ENCODE measurements at places on chromosomes 12 and 14.

DNA sequence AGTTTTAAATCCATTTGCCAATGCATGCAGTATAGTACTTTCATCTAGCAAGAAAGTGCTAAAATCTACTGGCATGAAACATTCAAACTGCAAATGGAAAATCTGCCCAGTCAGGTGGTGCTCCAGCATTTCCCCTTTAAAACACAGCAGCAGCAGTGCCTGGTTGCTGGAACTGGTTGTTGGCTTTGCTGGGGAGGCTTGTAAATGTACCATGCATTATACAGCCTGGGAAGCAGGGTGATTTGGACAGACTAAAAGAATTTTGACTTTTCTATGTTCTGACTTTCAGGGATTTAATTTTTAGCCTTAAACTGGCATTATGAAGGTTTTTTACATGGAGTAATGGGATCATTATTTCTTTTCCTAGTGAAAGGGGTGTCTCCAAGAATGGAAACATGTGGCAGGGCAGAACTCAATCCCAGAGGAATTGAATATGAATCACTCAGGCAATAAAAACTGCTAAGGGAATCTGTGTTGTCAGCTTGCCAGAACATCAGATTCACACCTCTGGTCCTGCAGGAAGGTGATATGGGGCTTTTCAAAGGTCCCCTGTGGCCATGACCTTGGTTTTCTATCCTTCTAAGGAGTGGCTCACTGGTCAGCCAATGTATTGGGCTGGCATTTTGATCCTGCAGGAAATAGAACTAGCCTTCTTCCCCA, 9.0 kb upstream of the PAX9 start:
- DNase-seq = no peak

- no peak for DNase-seq
Observed at GRCh38 chr14:63155511-63156185, 48.6 kb upstream of the RHOJ start.

- DNase-seq = no peak
Observed at GRCh38 chr12:26566675-26567074, 266.3 kb downstream of the ITPR2 start.

DNA sequence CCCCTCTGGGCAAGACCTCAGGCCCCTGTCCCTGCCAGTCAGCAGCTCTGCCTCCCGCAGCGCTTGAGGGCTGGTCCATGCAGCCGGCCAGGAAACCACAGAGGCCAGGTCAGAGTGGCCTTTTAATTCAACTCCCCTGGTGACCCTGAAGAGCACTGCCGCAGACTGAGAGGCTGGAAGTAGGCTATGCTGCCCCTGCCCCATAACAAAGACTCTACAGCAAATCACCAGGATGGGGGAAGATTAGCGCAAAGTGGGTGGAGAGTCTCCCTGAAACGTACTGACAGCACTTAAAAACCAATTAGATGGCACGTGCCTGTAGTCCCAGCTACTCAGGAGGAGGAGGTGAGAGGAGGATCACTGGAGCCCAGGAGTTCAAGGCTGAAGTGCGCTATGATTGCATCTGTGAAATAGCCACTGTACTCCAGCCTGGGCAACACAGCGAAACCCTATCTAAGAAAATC, 70.5 kb downstream of the ITPK1 start:
- peak; percentile 50 for DNase-seq

- no peak for DNase-seq
Observed at GRCh38 chr14:29637411-29637810, 290.2 kb downstream of the PRKD1 start.

- no peak for DNase-seq
Observed at GRCh38 chr14:63245893-63246292, 41.6 kb downstream of the RHOJ start.

DNA sequence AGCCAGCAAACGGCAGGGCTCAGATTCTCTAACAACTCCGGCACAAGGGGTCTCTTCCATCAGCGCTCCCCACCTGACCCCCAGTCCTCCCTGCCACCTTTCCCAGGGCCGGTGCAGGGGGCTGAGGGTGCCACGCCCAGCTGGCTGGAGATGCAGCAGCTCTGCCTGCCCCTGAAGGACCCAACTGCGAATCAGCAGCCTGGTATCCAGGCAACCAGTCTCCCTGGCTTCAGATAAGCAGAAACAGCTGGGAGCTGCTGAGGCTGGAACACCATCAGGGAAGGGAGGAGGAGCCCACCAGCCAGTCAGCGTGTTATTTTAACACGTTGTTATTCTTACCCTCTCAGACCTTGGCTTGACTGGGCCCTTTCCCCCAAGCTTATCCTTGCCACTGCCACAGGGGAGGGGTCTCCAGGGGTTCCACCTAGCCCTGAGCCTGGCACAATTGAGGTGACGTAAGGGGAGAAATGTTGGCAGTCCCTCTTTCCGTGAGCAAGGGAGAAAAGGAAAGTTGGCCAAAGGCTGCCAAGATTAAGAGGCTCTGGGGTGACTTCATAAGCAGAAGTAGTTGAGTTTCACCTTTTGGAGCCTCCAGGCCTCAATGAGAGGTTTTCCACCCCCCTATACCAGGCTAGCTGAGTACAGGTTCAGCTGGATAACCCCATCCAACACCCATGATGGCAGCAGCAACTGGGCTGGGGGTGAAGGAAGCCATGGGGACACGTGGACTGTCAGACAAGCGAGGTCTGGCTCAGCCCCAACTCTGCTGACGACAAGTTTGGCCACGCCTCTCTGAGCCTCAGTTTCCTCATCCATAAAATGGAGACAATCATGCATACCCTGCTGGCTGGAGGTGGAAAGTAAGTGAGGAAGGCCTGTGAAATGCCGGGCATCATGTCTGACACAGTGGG, 91.1 kb downstream of the IRF2BPL start:
- peak; percentile 90 for DNase-seq

DNA sequence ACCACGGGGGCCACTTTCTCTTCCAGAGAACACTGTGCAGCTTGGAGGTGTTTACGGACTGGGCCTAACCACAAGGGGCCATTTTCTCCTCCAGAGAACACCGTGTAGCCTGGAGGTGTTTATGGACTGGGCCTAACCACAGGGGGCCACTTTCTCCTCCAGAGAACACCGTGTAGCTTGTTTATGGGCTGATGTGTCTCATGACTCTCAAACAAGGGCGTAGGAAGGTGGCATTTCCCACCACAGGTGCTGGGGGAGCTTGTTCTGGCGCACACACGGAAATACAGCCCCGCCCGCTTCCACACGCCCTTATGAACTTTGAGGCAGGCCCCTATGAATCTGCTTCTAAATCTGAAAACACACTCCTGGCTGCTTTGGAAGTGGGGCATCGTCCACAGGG, 174.6 kb upstream of the SFSWAP start:
- no peak for DNase-seq

DNA sequence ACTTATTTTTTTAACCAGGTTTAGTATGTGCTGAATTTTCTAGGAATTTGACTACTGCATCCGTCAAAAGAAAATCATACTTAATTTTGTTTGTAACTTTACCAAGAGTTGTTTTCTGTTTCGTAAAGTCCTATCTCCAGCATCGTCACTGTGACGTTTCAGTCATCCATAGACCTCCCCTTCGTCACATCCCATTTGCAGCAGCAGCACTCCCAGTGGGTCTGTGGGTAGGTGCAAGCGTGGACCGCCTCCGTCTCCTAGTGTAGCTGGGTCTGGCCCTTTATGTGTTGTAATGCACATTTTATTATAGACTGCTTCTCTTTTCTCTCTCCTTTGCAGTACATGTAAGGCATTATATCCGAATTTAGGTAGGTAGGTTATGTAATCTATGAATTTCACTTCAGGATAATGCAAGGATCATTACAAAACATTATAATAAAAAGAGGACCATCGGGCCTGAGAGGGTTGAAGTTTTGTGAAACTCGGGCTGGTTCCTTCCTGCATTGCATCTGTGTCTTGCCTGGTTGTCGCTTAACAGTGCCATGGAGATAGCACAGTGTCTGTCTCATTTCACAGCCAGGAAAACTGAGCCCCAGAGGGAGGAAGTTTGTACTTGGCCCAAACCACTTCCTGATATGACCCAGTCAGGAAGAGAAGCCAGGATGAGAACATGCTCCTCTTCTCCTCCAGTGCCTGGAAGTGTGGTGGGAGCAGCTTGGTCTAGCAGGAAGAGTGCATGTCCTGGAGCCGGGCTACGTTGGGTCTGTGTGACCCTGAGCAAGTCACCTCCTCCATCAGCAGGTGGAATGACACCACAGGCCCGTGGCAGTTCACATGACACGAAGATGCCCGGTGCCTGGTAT, 41.3 kb downstream of the EVL start:
- no peak for DNase-seq

- DNase-seq = no peak
Observed at GRCh38 chr14:51439896-51440295, 199.8 kb downstream of the TMX1 start.

- DNase-seq = no peak
Observed at GRCh38 chr14:50379563-50379962, 17.1 kb downstream of the CDKL1 start.

DNA sequence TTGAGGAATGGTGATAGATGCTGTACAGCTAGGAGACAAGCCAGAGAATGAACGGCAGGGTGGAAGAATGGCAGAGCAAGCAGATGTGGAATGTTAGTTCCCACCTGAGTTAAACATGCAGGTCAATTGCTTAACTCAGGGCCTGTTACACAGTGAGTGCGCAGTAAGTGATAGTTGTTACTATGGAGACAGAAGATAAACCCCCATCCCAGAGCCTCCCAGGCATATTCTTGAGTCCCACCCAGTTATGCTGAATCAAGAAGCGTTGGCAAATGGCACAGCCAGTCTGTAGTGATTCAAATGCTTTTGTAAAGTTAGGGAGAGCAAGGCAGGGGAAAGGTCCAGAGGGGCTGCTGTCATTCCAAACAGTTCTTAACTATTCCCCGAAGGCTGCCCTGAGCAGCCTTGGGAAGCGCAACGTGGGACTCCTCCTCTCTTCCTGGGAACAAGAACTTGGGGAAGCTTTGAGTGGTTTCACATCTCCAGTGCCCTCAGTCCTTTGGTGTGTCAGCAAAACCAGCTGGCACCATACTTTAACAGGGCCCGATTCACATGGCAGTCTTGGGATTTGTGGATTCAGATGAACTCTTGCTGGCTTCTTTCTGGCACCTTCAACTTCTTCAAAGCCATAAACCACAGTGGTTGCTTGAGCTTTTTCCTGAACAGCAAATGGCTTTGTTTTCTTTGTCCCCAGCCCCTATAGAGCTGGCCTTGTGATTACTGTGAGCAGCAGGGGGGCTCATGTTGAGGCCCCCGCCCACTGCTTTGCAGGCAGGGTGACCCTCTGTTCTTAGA, 66.4 kb downstream of the PPM1A start:
- DNase-seq = no peak

DNA sequence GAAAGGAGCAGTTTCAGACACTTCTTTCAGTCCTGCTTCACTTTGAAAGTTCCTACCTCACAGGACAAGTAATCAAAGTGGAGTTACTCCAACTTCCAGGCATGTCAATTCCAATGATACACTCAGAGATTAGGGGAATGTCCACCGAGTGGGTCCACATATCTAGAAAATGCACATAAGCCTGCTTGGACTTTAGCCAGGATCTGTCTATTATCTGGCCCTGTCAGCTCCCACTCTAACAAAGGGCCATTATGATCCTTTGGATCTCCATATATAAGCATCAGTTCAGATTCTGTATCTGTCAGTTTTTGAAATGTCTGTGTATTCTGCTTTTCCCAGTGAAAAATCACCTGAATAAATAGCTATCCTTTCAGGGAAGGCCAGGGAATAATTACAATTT, 112.9 kb upstream of the ATXN7L3B start:
- DNase-seq = no peak

DNA sequence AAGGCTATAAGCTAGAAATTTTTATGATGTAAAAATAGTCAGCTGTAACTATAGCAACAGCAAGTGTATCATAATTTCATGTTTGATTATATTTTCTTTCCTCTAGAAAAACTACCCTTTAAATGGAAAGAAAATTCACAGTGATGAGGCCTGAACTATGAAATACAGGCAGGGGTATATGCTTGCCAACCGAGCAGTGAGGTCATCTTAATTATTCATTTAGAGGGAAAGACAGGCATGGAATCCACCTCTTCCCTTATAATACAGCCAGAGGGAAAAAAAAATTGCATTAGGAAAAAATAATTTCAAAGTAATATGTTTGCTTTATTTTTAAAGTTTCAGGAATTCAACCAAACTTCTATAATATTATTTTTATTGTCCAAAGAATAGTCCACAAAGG, 139.8 kb downstream of the EPS8 start:
- no peak for DNase-seq

- DNase-seq = no peak
Observed at GRCh38 chr12:116247377-116247776, 30.1 kb downstream of the MED13L start.

DNA sequence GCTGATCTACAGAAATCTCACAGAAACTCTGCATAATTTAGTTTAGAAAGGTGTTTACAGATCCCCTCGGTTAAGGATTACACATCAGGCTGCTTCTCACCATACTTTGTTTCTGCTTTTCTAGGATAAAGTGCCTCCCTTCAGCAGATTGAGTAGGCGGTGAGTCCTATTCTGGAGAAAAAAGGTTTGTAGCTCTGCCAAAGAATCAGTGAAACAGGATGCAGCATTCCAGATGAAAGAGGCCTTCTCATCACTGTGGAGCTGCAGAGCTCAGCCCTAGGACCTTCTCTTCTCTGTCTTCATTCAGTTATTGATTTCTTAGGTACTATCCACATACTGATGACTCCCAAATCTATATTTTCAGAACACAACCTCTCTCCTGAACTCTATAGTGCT, 155.5 kb upstream of the KRR1 start:
- no peak for DNase-seq

DNA sequence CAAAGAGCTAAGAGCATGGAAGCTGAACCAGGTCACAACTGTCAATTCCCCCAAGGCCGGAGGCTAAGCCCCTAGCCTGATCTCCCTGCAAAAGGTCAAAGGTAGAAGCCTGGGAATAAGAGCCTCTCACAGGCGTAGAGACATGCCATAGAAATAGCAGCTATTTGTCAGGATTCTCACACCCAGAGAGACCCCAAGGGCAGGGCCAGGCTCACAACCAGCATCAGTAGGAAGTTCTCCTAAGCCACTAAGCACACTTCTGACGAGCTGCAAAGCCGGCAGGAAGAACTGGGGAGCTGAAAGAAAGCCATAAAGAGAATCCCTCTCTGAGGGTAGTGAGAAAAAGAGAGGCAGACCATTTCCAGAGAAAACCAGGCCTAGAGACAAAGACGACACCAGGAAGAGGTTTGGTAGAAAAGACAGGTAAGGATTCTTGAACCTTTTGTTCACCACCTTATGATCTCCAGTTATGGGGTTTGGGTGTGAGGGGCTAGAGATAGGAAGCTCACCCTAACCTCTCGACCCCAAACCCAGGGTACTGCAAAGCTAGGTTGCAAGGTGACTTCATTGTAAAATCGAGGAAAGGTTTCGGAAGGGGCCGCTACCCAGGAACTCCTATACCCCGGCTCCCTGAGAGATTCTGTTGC, 1.0 kb downstream of the SMARCC2 start:
- no peak for DNase-seq

GRCh38 chr14:48384821-48385220, 709.4 kb upstream of the MDGA2 start:
- no peak for DNase-seq

DNA sequence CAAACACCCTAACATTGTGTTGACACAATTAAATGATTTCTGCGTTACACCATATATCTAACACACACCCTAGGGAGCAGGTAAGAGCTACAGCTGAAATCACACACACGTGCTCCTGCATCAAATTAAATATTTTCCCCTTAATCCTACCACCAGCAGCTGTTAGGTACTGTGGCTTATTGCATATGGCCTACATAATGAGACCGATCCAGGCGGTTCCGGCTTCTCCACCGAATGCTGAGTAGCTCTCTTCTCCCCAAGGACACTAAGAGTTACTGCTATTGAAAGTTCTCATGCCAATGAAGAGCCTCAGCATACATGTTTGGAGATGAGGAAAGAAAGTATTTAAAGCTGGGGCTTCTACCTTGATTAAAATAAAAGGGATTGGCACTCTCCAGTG, 472.2 kb upstream of the STXBP6 start:
- DNase-seq = no peak

GRCh38 chr14:20714593-20715250, 26.2 kb downstream of the ANG start:
- DNase-seq = no peak
